ENCODE measurements at places on chromosomes 11 and 22. TPM values are rescaled to one million over a fixed set of nuclear protein-coding genes. Genes with fewer than 3 reads are reported as not detected.

DEPDC7 gene
- 0.71 TPM for total RNA-seq

FBXO3 gene
- total RNA-seq: 32.6 TPM

GPHA2 gene
- not detected for total RNA-seq

MPPED2 gene
- total RNA-seq: 1.5 TPM

TNNI2 gene
- total RNA-seq: 17.7 TPM

DNAJB7 gene
- not detected for total RNA-seq

ANO5 gene
- total RNA-seq: 4.8 TPM

CARD16 gene
- 97.3 TPM for total RNA-seq

DSCAML1 gene
- 0.95 TPM for total RNA-seq

MB gene
- total RNA-seq: 0.86 TPM

ABTB2 gene
- total RNA-seq: 2.7 TPM

MPEG1 gene
- 48.9 TPM for total RNA-seq

RFPL1 gene
- not detected for total RNA-seq

- peak; percentile 77 for DNase-seq
Observed at GRCh38 chr22:49967706-49968208, 7.2 kb downstream of the PIM3 start.

DNA sequence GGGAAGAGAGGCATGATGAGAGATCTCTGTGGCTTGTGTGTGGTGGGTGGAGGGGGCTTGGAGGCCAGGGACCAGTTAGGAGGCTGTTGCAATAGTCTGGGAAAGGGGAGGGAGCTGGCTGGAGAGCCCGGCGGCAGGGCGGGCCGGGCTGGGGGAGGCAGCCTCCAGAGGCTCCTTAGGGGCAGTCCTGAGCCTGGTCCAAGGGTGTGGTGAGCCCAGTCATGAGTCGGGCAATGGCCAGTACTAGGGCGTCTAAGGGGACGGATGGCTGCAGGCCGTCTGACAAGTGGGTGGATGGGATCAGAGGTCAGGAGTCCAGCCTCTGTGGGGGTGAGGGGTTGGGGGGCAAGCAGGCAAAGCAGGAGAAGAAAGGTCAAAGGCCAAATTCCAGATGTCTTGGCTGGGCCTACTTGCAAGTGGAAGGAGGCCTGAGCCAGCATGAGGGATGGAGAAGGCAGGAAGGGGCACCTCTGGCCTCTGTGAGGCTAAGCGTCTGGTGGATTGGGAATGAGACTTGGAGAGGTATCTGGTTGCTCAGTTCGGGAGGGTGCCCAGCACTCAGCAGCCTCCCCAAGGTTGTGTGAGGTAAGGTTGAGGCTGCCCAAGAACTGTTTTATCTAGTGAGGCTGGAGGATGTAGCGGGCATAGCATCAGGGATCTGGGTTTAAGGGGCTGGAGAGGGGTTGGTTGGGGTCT, 6.0 kb upstream of the CD248 start:
- DNase-seq: no peak

DNA sequence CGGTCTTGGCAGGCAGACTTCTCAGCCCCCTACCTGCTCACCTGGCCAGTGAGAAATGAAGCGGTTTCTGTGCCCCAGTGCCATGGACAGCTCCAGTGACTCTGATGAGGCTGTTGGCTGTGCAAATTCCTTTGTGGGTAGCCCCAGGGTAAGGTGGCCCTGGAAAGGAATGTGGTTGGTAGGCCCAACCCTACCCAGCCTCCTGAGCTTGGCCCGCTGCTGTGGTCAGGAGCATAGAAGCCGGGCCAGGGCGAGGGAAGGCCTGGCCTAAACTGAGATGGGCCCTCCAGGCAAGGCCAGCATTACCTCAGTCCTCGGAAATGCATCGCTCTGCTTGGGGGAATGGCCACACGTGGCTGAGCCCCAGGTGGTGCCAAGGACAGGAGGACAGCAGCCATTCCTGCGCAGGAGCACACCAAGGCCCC, 16.9 kb downstream of the DAGLA start:
- peak; percentile 71 for DNase-seq

DNA sequence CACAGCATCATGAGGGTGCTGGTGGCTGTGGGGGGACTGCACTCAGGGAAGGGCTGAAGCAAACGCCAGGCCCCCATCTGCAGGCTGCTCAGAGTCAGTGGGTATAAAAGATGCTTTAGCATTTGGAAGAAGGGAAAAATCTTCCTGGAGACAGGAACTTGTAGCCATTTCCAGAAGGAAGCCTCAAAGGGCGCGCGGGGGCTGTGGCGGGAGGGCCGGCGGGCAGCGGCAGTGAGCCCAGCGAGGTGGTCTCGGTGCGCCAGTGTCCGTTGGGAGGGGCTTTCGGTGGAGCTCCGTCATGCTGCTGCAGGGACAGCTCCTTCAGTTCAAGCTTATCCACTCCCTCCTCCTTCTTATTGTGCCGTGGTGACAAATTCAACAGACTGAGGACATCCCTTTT, 63.0 kb upstream of the PITPNB start:
- DNase-seq: no peak

- no peak for DNase-seq
Observed at GRCh38 chr11:117834068-117834810, 9.7 kb upstream of the FXYD2 start.

DNA sequence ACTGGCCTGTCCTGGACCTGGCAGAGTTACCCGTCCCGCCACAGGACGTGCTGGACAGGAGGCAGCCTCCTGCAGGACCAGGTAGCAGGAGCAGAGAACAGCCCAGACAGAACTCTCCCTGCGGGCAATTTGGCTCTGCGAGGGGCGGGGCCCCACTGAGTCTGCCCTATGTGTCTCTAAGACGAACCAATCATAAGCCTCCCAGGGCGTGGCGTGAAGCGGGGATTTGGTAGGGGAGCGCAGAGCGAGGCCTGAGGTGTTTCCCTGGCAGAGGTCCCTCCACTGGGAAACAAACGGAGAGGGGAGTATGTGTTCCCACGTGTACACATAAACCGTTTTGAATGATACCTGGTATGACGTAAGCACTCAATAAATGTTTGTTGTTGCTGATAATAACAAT, 7.4 kb downstream of the CD82 start:
- no peak for DNase-seq

DNA sequence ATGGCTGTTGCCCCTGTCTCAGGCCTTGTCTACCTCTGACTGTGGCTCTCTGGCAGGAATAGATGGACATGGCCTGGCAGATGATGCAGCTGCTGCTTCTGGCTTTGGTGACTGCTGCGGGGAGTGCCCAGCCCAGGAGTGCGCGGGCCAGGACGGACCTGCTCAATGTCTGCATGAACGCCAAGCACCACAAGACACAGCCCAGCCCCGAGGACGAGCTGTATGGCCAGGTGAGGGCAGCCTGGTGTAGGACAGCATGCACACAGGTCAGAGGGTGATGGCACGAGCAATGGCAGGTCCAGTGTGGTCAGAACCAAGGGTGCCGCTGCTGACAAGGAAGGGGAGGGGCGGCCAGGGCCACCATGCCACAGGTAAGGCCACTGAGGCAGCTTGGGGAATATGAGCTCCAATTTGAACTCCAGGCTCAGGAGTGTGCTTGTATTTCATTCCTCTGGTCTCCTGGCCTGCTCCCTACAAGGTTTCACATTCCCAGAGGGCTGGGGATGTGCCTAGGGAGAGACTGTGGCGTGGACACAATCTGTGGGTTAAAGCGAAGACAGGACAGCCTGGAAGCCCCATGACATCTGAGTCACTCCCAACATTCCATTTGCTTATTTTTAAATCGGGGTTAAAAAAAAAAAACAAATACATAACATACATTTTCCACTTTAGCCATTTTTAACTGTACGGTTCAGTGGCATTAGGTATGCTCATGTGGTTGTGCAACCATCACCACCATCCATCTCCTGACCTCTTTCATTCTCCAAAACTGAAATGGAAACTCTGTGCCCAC, 562 bp downstream of the FOLR3 start:
- no peak for DNase-seq

DNA sequence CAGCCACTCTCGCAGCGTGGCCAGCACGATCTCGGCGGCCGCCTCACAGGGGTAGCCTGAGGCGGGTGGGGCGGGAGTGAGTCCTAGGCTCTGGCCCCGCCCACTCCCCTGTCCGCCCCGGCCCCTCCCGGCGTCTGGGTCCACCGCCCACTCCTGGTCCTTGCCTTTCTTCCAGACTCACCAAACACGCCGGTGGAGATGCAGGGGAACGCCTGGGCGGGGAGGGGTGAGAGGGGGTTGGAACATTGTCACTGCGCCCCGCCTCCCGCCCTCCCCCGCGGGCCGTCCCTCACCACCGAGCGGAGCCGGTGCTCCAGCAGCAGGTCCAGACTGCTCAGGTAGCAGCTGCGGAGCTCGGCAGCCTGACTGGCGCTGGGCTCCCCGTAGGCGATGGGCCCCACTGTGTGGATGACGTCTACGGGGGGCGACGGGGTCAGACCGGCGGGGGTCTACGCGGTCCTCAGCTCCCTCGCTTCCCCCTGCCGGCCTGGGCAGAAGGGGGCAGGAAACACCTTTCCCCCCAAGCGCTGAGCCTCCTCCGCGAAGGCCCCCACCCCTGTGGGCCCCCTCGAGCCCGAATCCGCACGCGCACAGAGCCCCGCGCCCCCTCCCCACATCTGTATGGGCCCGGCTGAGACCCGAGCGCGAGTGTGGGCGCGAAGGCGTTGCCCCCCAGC, 13.2 kb downstream of the OTUB1 start:
- DNase-seq: peak; percentile 63

DNA sequence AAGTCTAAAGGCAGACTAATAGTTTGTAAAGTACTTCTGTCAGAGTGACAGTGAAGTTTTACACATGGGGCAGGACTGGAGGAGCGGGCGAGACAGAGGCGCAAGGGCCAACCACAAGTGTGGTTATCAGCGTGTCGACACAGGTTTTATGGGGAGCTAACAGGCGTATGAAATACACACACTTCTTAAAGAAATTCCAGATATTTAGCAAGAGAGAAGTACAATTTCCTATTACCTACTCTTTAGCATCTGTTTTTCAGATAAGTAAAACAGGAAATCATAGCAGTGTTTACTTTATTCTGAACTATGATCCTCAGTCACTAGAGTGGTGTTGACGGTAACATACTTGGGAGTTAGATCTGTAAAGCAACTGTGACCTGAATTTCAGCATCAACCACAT, 22.5 kb downstream of the VSIG10L2 start:
- no peak for DNase-seq

DNA sequence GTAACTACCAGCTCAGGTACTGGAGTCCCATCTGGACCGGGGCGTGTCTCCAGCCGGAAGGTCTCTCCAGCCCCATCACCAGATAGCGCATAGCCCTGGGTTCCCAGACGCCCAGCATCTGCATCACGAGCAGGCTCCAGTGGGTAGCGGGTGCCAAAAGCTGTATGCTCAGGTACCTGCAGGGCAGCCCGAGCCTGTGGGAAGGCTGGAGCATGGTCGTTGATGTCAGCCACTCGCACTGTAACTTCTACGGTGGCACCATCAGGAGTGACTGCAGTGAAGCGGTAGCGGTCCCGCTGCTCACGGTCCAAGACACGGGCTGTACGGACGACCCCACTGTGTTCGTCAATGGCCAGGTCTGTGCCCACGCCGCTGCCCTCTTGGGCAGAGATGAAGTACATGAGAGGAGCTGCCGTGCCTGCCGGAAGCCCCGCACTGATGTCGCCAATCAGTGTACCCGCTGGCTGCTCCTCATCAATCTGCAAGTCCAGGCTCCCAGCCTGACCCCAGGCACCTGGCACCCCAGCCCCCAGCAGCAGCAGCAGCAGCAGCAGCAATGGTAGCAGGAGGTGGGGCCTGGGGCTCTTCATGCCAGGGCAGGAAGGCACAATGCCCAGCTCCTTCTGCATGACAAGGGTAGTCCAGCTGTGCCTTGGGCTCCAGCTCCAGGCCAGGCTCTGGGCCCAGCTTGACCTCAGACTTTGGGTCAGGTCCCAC, 14.5 kb downstream of the DCHS1 start:
- DNase-seq: no peak

DNA sequence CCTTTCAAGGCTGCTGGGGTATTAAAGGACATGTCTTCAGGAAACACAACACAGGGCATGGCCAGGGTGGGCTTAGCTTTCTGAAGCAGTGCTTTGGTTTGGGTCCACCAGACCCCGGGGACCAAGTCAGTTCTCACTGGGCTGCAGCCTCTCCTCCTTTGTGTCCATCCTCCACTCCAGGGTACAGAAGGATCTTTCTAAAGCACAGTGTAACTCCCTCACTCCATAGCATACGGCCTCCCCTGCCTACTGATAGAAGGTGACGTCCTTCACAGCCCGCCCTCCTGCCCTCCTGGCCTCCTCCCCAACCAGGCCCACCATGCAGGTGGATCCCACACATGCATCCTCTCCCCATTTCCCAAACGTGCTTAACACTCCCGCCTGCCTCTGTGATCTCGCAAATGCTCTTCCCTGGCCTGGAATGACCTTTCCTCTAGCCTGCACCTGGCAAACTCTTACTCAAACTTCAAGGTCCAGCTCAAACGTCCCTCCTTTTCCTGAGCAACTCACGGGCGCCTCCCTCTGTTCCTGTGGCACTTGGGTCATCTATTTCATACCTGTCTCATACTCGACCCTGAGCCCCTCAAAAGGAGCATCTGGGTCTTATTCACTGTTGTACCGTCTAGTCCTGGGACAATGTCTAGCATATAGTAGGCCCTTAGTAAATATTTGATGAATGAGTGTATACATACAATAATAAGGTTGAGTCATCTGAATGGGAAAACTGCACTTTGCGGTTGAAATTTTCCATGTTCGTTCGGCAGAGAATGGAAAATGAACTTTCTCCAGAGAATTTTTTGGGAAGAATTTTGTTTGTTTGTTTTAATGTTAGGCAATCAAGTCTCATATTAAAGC, 187.7 kb downstream of the EFCAB6 start:
- DNase-seq: no peak

DNA sequence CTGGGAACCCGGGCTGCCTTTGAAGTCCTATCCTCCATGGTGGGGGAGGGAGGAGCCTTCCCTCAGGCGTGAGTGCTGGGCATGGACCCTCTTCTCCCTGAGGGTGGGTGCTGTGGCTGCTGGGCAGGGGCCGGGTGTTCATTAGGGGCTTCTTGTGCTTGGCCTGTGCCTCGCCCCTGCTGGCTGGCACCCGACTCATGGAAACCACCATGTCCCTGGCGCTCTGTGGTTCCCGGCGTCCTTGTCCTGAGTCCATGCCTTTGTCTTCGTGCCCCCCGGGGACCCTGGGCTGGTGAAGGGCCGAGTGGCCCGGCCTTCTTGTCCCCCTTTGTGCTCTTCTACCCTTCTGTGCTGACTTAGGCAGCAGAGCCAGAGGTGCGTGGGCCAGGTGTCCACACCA, 23.2 kb downstream of the TPCN2 start:
- DNase-seq: no peak

DNA sequence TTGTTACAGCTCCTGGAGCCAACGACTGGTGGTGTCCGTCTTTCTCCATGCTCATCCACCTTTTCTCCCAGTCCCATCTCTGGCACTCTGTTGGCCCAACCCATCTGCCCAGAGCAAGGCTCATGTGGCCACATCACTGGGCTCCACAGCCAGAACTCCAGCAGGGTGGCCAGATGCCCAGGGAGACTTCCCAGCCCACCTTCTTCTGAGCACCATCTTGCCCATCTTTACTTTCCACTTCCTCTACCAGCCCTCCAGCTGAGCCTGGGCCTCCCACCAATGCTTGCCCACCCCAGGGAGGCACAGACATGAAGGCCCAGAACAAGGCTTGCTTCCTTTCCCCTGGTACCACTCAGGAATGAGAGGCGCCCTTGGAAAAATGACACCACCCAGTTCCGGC, 116.8 kb downstream of the BUD13 start:
- no peak for DNase-seq

- no peak for DNase-seq
Observed at GRCh38 chr11:119742263-119742861, 13.4 kb upstream of the NECTIN1 start.

GRCh38 chr11:86118253-86118652, 49.4 kb upstream of the PICALM start:
- no peak for DNase-seq

GRCh38 chr11:34145073-34145472, 39.6 kb downstream of the NAT10 start:
- DNase-seq: no peak

- DNase-seq: no peak
Observed at GRCh38 chr11:100823360-100823759, 136.3 kb downstream of the ARHGAP42 start.
